Stimulated activated naive CD8-positive, alpha-beta T cell treated with anti-CD3 and anti-CD28 coated beads, Interleukin-15, amount 100 ng/mL, for 72 hours (primary cell): ENCODE measurements at places on chromosomes 2 and 18.

GRCh38 chr2:235669983-235670962, 176.4 kb downstream of the AGAP1 start:
- DNase-seq = no peak

DNA sequence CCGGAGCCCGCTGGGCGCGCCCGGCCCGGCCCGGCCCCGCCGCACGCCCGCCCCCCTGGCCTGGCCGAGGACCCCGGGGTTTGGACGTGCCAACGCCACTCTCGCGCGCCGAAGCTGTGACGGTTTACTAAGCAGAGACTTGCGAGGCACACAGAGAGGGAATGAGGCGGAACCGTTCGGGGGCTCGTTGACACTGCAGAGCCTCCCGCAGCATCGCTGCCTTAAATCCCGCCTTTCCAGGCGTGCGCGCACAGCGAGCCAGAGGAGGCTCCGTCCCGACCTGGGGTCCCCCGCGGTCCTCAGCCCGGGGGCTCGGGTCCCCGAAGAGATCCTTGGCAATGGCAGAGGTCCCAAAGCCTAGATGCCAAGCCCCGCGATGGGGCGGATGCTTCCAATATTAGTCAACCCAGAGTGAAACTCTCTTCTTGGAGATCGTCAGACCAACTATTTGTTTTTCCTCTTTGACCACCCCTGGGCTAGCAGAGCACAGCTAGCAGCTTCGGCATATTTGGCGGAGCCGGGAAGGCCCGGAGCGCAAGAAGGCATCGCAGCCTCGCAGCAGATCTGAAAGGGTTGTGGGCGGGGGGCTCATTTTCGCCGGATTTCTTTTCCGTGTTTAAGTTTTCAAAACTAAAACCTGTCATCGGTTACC, at the start of gene ZNF385B:
Gene ZNF385B (minus strand): TSS at position 197 of the 652 bp plus-strand sequence.
- DNase-seq = no peak

- DNase-seq = no peak
Measured at GRCh38 chr2:128438091-128438490, 119.4 kb upstream of the HS6ST1 start.

DNA sequence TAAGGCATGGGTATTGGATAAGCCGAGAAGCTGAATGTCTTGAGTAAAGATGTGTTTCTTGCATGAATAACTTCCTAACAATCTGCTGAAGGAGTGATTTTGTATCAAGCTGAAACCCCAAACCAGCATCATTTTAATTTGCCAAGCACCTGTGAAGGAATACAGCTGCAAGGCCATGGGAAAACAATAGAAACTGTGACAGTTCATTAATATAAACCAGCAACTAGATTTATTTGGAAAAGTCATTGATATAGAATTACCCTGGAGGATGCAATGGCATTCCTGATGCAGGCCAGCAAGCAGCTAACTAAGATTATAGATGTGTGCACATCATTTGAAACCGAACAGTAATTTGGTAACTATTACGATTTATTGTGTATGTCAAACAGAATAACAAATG, 155.7 kb upstream of the TCF4 start:
- DNase-seq = no peak

DNA sequence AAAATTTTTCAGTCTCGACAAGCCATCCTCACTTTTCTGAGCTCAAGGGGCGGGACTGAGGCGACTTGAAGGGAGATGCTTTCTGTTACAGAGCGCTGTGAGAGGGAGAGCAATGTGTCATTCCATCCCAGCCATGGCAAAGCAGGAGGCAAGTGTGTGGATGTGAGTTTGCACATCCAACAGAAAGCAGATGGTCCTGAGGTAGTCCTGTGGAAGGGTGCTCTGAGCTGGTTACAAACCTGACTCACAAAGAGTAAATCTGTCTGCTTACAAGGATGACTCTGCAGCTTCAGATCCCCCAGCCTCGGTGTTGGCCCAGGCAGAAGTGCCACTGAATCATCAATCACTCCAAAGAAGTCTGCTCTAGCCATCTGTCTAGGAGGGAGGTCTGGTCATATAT, 482.0 kb upstream of the DCC start:
- no peak for DNase-seq

DNA sequence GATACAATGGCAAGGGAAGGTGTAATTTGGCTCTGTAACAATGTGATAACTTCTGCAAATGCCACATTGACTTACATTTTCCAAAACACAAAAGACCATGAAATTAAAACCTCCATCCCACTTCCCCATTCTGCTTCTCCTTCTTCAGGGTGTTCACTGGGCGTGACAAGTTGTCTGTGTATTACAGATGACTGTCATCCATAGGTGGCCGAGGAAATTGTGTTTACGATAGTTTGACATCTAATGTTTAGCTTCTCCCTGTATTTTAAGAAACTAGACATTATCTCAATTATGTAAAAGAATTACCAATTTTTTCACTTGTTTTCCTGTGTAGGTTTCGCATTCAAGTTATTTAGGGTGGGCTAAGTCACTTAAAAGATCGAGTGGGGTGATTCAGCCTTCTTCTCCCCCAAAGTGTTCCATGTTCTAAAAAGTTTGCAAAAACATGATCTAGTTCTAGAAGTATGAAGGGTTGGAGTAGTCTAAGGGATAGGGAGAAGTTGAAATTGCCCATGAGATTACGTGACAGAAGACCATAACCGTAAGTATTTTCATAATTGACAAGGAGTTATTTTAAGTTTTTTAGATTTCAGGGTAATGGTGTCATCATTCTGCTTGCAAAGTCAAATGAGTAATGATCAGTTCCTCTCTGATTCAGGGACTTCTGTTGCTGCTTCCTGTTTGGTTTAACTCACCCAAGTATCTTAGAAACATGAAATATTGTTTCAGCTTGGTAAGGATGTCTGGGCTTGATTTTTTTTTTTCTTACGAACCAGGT, 25.2 kb upstream of the CYTIP start:
- DNase-seq = peak; percentile 46

- no peak for DNase-seq
Measured at GRCh38 chr18:394987-395362, 105.5 kb downstream of the COLEC12 start.

DNA sequence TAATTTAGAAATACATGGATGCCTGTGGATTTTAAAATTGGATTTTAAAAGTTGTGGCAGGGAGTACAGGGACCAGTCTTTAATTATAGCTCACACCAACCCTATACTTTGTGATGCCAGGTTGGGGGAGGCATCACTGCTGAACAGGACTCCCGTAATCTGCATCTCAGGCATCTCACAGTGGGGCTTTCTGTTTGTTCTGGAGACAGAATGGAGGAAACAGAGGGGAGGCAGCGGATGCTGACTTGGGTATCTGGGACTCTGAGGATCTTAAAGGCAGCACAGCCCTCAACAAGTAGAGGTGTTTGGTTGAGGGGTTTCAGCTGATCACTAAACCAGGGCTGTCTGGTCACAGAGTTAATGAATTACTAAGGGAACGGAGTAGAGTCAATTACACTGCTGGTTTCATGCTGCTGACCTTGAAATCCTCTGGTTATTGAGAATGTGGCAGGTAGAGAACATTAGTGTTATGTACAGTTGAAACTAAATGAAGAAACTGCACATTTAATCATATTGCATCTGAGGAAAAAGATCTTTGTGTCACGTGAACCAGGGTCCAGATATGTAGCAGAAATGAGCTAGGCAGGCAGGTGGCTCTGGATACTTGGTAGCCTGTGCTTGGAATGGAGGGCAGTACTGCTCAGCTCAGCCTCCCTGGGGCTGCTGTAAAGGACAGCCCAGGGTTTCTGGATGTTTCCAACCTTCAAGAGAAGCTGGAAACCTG, 40.3 kb downstream of the FHOD3 start:
- DNase-seq = no peak

GRCh38 chr18:32760391-32760790, 12.4 kb downstream of the KLHL14 start:
- no peak for DNase-seq

- peak; percentile 58 for DNase-seq
Measured at GRCh38 chr2:23452853-23453420, 68.0 kb downstream of the KLHL29 start.

DNA sequence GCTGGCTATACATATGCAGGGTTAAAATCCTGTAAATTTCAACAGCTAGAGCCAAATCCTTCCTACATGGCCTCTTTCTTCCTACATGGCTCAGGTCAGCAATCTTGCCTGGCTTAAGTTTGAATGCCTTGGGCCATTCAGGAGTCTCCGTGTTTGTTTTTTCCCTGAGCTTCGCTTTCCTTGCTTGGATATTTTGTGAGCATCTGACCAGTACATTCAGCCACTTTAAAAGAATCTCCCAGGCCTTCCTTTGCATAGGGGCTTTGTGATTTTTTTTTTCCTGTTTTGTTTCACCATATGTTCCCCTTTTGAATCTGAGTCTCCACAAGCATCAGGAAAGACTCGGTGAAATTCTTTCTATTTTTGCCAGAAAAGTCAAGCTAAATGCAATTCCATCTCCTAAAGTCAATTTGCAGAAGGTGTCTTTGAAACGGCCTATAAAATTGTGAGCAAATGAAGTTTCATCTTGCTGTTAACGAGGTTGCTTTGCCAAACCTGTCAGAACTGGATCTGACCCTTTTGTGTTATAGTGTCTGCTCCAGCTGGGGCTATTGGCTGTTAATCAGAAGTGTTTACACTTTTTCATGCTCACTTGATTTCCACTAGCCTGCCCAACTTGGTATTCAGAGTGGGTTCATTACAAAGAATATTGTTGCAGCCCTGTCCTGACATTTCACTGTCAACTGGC, 256.9 kb downstream of the DCC start:
- no peak for DNase-seq

DNA sequence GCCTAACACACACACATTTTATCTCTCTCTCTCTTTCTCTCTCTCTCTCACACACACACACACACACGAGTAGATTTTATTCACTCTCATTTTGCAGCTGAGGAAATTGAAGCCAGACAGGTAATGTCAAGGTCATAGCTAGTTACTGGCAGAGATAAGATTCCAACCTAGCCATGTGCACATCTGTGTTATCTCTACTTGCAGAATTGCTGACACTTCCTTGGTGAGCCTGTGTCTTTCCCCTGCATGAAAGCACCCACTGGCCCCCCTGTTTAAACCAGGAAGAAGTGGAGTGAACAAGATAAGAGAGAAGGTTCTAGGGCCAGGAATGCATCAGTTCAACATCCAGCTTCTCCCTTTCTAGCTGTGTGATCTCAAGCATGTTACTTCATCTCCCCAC, 423.7 kb downstream of the TXNL1 start:
- no peak for DNase-seq

GRCh38 chr2:61707984-61708852, 145.6 kb downstream of the FAM161A start:
- no peak for DNase-seq

- DNase-seq = no peak
Measured at GRCh38 chr2:240881913-240882312, 13.3 kb downstream of the AGXT start.

DNA sequence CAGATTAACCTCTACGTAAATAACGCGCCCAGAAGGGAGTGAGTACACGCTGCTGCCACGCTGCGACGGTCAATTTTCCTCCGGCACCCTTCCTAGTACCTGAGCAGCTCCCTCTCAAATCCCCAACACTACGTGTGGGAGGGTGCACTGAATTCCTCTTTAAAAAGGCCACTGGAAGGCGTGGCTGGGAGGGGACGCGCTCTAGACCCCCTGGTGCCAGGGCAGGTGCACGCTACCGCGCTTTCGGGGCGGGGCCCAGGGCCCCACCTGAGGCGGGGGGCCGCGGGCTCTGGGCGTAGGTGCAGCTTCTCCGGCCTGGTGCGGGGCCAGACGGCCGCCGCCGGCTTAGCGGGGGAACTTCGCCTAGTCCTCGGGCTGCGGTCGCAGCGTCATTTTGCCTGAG, 668 bp upstream of the ANKRD12 start:
- DNase-seq = no peak

GRCh38 chr2:53170466-53170865, 597.1 kb upstream of the CHAC2 start:
- no peak for DNase-seq

DNA sequence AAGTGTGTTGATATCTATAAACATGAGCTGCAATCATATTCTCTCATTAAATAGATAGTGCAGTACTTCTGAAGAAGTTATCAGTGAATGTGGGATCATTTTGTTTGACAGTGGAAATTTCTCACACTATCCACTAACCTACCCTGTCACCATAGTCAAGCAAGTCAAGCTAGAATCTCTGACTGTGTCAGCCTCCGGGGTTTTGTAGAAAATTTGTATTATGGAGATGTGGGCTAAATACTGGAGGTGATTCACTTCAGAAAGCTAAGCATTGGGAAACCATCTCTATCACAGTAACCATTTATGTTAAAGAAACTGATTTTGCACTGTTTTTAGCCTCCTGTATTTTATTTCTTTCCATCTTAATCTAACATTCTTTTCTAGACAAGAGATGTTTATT, 126.6 kb upstream of the CREB1 start:
- no peak for DNase-seq

DNA sequence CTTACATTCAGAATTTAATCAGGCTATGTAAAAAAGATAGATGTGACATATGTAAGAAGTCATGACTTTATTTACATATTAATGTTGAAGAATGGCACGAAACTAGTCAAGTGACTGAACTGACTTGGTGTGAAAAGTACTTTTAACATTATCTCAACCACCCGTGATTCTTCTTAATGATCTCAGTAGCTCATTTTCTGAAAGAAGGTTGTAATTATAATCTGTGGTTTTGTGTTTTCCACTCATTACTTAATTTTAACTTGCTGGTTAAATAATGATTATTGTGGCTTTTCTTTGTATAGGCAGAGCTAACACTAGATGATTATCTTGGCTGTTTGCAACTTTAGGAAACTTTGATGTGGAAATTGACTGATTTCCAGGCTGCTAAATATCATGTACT, 18.5 kb downstream of the KCNJ13 start:
- DNase-seq = no peak
